ENCODE measurements at places on chromosomes 1 and 21.

DNA sequence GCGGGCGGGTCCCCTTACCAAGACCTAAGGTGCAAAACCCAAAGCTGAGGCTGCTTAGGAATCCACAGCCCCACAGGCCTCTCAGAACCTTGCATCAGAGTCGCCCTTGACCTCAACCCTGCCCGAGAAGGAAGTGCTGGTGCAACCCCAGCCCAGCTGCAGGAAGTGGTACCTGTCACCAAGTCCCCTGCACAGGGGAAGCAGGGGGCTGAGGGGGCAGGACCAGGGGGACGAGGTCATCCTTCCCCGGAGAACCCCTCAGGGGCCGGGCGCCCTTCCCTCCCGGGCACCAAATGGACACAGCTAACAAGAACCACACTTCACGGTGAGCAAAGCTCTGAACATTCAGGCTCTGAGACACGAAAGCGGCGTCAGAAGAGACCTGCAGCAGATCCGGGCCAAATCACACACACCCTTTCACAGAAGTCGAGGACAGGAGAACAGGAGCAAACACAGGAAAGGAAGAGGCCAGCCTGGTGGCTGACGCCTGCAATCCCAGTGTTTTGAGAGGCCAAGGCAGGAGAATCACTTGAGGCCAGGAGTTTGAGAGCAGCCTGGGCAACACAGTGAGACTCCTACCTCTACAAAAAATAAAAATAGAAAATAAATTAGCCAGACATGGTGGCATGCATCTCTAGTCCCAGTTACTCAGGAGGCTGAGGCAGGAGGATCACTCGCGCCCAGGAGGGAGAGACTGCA, 6.4 kb downstream of the ITGB2 start:
- DNase-seq = no peak

GRCh38 chr1:228317891-228318810, 88.5 kb downstream of the TRIM11 start:
- DNase-seq = no peak

- DNase-seq = no peak
Measured at GRCh38 chr1:243268751-243269460, 13.1 kb downstream of the SDCCAG8 start.

GRCh38 chr1:36988741-36989193, 45.5 kb downstream of the GRIK3 start:
- no peak for DNase-seq

- no peak for DNase-seq
Measured at GRCh38 chr1:102191723-102192122, 195.0 kb upstream of the OLFM3 start.

DNA sequence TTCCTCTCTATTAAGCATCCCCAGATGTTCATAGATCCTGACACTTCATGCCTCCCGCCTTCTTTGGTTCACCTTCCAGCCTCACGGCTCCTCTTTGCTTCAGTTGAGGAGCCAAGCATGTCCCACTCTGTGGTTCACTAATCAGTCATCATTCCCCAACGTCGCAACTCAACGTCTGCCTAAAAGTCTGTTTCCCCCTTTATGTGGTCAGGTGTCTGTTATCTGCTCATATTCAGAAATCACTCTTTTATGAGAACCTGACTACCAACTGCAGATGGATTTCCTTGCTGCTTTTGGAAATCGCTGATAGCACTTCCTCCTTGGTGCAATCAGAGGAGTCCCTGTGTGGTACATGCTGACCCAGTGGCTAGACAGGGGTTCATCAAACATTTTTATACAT, 94.1 kb upstream of the VANGL1 start:
- no peak for DNase-seq

GRCh38 chr1:196229546-196229945, 378.7 kb downstream of the KCNT2 start:
- DNase-seq = no peak

DNA sequence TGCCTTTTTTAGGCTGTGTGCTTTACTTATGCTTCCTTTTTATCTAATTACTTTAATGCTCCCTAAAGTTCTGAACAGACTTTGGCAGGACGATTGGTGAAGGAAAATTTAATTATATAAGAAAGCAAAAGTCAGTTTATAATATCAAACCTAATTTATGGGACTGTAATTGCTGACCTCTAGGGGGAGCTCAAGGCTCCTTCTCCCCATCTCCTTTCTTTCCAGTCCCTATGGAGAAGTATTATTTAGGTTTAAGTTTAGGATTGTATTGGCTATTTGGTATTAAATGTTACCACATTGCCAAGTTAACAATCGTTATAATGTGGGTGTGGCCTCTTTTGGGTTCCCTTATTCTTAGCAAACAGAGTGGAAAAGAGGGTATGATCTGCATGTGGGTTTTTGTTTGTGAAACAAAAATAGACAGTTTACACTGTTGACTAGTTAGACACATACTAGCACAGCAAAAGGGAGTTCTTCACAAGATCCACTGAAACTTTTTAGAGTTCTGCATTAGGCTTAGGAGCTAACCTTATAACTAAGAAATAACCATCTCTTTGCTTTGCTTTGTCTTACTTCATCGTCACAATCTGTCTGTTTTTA, 48.2 kb upstream of the TNFSF4 start:
- DNase-seq = no peak

GRCh38 chr1:92910081-92910480, 51.2 kb downstream of the DIPK1A start:
- DNase-seq = no peak

DNA sequence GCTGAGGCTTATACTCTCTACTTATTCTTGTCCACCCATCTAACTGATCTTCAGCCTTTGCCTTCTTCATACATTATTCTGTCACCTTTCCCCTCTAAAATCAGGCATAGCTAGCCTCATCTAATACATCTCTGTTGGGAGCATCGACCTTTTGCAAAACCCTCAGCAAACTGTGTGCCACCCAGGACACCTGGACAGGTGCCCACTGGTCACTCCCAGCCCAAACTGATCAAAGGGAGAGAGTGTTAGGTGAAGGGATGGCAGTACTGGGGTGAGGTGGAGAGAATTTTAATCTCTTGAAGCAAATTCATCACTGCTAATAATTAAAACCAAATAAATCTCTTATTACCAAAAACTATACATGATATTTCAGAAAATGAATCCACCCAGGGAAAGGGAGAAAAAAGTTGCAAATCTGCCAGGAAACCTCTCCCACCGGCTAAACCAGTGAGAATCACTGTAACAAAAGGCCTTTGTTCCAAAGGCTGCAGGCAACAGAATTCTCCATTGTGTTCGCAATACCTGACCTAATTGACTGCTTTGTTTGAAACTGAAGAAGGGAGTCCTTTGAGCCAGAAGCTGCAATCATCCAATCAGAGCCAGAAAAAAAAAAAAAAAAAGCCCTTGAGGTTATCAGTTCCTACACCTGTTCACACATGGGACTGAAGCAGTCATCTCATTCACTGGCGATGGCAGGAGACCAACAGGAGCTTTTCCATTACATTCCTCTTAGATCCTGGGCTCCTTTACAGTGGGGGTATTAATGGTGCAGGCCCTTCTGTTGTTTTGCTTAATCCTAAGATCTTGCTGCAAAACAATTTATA, 172.6 kb downstream of the APP start:
- no peak for DNase-seq

GRCh38 chr1:38741341-38741740, 118.2 kb downstream of the RRAGC start:
- no peak for DNase-seq

DNA sequence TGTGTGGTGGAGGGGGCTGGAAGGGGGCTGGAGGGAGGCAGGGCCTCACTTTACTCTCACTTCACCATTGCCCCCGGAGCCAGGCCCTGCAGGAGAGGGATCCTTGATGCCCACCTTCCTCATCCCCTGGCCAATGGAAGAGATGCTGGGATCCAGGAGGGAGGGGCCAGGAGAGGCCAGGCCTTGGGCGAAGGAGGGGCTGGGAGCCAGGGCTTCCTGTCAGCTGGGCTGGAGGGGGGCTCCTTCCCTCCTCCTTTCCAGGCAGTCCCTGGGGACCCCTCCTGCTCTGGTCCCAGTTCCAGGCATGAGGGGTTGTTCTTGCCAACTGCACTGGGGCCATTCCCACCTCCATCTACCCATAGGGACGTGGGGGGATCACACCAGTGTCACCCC, 5.7 kb downstream of the AHDC1 start:
- DNase-seq = no peak

DNA sequence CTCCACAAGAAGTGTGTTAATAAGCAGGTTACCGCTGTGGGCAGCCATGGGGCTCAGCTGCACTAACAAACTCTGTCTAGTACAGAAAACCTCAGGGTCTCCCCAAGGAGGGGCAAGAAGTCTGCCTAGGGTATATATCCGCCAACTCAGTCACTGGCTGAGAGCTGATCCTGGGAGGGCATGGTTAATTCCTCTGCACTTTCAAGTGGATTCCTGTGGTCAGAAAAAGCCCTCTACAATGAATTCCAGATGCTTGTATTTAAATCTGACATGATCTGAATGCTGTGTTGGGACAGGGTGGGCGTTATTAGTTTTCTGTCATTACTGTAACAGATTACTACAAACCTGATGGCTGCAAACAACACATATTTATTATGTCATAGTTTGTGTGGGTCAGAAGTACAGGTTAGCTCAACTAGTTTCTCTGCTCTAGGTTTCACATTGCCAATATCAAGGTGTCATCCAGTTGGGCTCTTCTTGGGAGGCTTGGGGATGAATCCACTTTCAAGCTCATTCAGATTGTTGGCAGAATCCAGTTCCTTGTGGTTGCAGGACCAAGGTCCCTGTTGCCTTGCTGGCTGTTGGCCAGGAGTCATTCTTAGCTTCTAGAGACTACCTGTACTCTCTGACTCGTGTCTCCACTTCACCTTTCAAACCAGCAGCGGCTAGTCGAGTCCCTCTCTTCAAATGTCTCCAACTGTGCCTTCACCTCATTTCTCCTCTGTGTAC, 8.0 kb upstream of the SELE start:
- DNase-seq = no peak

GRCh38 chr1:241270016-241270415, 87.0 kb downstream of the RGS7 start:
- no peak for DNase-seq

GRCh38 chr1:109225711-109226445, 12.2 kb downstream of the SARS1 start:
- DNase-seq = no peak

- DNase-seq = no peak
Measured at GRCh38 chr1:247360116-247360898, 28.6 kb upstream of the ZNF496 start.

DNA sequence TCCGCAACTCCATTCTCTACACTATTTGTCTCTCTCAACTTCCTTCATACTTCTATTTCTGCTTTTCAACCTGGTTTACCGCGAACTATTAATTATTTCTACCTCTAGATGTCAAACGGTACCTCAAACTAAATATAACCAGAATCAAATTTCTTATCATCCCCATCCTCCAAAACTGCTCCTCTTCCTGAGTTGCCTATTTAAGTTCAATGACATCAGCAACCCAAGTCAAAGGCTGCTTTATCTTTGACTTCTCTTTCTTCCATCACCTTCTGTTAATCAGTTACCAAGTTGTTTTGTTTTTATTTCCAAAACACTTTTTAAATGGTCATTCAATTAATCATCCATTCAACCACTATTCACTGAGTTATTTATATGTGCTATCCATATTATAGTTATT, 171.9 kb downstream of the COL24A1 start:
- no peak for DNase-seq

Measured in stimulated activated CD8-positive, alpha-beta memory T cell treated with anti-CD3 and anti-CD28 coated beads, Interleukin-7, amount 100 ng/mL, for 1 hour (primary cell).